ENCODE measurements at places on chromosomes 3 and 15.

DNA sequence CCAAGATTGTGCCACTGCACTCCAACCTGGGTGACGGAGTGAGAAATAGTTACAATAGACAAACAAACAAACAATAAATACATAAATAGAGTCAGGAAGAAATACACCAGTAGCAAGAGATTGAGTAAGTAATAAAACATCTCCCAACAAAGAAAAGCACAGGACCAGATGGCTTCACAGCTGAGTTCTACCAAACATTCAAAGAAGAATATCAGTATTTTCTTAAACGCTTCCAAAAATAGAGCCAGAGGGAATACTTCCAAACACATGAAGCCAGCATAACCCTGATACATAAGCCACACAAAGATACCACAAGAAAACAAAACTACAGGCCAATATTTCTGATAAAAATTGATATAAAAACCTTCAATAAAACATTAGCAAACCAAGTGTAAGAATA is 30.7 kb upstream of the IGSF10 start:
- no peak for DNase-seq

DNA sequence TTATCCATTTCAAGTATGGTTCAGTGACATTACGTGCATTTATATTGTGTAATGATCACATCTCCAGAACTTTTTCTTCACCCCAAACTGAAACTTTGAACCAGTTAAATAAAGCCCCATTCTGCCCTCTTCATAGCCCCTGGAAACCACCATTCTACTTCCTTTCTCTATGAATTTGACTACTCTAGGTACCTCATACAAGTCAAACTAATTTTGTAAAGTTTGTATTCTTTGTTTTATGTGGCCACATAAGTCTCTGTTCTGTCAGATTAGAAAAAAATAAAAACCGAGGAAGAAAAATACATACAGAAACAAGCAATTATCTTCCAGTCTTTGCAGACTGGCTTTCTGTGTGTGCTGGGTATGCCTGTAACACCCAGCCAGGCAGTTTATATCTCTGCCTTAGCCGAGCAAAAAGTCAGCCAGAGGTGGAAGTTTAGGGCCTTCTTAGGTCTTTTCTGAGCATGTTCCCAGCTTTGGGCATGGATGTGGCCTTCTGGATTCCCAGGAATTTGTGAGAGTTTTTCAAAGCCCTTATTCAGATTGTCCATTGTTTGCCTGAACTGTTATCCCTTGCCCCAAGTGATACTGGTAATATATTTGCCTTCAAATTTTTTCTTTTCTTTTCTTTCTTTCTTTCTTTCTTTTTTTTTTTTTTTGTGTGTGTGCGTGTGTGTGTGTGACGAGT is 6.0 kb upstream of the GRAMD1C start:
- DNase-seq: no peak

GRCh38 chr3:152323834-152324233 is 55.1 kb downstream of the MBNL1 start:
- no peak for DNase-seq

DNA sequence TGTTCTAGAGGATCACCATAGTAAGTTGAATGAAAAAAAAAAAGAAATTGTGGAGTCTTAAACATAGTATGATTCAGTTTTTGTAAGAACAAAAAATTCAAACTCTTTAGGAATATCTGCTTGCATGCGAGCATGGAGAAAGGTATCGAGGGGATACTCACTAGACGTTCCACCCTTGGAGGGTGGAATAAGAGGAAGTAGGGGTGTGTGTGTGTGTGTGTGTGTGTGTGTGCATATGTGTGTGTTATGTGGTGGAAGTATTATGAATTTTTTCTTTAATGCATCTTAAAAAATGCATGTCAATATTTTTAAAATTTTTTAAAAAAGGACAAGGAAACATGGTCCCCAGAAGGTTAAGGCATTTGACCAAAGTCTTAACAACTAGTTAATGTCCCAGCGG is 26.5 kb upstream of the SIAH2 start:
- no peak for DNase-seq

DNA sequence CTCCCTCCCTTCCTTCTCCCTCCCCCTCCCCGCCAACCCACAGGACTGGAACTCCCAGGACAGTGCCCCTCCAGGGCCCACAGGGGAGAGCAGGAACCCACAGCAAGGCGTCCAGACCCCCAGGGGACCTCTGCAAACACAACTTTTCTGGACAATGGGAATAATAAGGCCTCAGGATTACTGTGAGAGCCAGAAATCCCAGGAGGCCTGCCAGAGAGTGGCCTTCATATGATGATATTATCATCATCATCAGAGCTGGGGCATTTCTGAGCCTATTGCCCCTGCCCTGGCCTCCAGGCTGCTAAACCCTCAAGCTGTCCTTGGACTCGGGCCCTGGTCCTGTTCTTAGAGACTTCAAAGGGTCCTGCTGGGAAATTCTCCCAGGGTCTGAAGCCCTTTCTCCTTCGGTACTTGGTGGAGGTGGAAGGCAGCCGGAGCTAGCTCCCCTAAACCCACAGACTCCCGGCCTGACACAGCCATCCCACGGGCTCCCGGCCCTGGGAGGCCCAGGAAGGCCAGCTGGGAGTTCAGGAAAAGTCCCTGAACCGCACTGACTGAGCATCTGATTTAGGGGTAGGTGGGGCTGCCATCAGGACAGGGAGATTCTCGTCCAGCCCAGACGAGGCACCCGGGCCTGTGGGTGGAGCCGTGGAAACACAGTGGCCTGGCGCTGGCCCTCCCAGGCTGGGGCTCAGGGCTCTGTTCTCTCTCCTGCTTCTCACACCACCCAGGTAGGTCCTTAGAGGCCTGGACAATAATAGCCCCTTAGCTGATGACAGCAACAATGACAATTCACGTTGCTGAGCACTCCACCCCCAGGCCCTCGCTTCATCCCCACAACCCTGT is 4.9 kb downstream of the CALML4 start:
- no peak for DNase-seq
